ENCODE measurements at places on chromosomes 12 and 14.

DNA sequence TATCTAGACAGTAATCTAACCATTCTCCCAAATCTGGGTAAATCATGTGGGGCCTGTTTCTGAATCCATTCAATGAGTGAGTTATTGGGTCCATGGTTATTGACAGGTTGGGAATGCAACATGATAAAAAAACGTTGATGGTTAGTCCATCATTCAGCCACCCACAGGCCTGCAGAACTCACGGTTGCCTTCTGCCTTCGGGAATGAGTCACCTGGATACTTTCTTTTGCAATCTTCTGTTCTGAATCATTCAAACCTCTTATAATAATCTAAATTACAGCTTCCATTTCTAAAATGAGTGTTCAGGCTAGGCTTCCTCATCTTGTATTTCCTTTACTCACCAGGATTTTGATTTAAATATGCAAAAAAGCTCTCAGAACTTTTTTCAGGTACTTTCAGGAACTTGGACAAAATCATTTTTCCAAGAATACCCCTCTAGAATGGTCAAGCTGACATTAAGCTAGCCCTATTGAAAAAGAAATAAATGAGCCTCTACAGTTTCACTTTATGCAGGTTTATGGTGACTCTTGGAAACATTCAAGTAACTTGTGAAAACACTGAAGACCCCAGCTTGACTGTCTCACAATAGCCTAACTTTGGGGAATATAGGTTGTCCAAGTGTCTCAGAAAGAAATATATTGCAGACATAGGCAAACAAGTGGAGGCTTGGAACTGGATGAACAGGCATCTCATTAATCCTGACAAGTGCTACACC is 94.4 kb downstream of the KCNK10 start:
- no peak for DNase-seq

DNA sequence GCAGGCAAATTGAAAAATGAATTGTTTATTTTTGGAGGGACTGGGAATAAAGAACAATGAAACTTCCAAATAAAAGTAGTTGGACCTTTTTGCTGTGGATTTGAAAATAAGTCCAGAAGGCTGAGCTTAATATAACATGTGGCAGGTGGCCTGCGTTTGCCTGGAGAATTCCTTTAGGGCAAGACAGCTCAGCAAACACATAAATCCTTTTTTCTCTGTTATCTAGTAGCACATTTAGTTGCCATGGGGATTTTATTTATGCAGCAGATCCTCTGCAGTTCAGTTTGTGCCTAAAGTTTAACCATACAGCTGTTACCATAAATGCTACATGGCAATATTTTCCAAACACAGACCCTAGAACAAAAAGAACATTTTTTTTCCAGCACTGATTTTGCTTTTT is 180.0 kb downstream of the NPAS3 start:
- DNase-seq, result no peak

GRCh38 chr14:73136387-73137225 is at the start of gene PSEN1:
Gene PSEN1 (plus strand): TSS chr14:73136507. CDS start chr14:73148020, 11,513 bp downstream.
- peak; percentile 93 for DNase-seq

- DNase-seq, result no peak
Measured at GRCh38 chr12:96186607-96187301, 7.4 kb upstream of the ELK3 start.

DNA sequence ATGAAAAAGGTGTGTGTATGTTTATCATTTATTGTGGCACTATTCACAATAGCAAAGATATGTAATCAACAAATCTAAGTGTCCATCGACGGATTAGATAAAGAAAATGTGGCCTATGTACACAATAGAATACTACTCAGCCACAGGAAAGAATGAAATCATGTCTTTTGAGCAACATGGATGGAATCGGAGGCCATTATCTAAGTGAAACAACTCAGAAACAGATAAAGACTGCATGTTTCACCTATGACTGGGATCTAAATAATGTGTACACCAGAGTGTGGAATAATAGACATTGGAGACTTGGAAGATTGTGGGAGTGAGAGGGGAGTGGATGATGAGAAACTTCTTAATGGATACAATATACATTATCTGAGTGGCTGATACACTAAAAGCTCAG is 44.0 kb downstream of the CCER1 start:
- no peak for DNase-seq

- DNase-seq, result no peak
Measured at GRCh38 chr12:117100851-117101673, 1.8 kb upstream of the TESC start.
